Aorta (tissue), 5 donors: ENCODE measurements at places on chromosomes 3 and 15.

DNA sequence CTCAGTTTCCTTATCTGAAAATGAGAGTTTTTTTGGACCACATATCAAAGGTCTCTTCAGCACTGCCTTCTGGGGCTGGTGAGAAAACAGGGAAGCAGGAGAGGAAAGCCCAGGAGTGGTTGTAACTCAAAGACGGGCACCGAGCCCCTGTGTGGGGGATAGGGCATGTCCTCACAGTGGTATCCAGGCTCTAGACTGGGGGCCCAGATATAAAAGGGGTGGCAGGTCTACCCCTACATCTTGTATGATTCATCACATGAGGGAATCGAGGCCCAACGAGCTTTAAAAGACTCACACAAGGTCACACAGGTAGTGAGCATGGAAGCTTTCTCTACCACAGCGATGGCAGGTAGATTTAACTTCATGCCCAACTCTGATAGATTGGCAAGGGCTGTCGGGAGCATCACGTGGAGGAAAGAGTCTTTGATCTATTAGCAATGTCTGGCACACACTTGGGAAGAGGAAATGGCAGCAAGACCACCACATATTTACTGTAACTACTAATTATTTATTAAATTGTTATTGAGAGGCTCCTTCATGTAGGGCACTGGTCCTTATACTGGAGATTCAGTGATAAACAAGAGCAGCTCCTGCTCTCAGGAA, 4.1 kb upstream of the EPHB3 start:
- no peak for DNase-seq

DNA sequence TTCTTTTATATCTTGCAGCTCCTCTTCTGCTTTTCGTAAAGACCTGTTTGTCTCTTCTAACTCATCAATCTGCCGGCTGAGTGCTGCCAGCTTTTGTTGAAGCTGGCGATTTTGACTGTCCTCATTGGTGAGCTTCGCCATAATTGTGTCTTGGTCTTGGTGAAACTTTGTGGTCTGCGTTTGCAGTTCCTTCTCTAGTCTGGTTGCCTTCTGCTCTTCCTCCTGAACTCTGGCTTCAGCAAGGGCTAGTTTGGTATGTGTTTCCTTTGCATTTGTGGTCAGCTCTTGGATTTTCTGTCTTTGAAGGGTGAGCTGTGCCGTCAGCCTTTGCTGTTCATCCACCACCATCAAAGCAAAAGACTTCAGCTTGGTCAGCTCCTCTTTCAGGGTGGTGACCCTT, 32.9 kb downstream of the CMSS1 start:
- DNase-seq = no peak

DNA sequence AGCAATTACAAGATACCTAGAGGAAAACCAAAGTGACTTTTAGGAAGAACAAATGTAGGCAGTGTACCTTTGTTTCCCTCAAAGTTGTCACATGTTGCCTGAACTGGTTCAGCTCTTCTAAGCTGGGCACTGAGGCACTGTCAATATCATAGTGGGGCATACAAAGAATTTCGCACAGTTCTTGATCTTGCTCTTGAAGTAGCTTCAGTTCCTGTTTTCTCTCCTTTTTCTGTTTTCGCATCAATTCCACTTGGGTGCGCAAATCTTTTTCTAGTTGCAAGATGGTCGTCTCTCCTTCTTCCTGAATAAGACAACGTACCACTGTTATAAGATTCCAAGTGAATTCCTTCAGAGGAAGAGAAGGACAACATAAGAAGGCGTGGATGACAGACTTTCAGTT, 12.7 kb downstream of the PRC1 start:
- no peak for DNase-seq

GRCh38 chr3:170355738-170356595, 1.5 kb upstream of the SKIL start:
- DNase-seq = peak; percentile 58

DNA sequence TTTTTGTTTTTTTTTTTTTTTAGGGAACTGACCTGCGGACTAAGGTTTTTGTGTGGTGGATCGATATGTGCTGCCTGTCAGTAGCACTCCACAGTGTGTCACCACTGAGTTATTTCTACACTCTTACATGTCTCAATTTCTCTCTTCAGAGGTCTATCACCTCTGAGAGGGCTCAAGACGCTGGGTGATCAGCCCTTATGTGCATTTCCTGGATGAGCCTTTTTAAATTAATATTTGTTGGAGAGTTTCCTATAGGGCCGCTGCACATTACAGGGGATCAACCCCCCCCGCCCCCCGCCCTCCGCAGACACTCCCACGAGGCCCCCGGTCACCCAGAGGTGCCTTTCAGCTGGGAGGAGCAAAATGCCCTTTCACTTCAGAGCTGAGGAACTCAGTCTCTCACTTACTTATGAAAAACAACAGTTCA, 34.5 kb upstream of the AP4E1 start:
- no peak for DNase-seq

- peak; percentile 25 for DNase-seq
These were observed 152.0 kb downstream of the FBLN2 start for GRCh38 chr3:13700889-13701288.

GRCh38 chr3:58824285-58824684, 157.7 kb upstream of the FAM3D start:
- DNase-seq = no peak

DNA sequence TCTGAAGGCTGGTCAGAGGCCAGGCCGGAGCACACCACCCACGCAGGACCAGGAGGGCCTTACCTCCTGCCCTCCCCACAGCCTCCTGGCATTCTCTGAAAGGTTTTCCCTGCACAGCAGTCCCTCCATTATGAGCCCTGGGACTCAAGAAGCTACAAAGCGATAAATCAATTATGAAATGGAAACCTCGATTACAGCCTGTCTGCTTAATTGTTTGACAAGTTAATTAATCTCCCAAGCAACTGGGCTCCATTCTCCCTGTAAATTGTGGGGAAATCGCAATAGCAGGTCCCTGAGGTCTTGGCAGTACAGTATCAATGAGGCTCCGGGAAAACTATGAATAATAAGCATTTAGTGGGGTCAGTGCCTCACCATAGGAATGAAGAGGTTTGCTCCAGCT, 683.5 kb downstream of the NTRK3 start:
- DNase-seq = no peak

GRCh38 chr3:117411971-117412370, 702.4 kb downstream of the TUSC7 start:
- DNase-seq = no peak

DNA sequence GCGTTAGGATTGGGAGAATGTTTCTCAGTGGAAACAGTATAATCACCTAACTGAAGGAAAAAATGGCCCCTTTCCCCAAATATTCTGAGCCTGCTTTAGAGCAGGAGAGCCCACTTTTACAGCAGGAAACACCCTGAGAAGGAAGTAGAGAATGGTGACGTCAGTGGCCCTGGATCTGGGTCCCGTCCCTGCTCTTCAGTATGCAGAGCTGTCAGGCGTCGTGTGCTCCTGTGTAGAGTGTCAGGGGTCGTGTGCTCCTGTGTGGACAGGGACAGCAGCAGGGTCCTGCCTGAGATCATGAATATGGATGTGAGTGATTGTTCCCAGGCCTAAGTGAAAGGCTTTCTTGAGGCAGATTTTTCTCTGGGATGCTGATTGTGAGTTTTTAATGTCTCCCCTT, 45.2 kb downstream of the CGNL1 start:
- no peak for DNase-seq

DNA sequence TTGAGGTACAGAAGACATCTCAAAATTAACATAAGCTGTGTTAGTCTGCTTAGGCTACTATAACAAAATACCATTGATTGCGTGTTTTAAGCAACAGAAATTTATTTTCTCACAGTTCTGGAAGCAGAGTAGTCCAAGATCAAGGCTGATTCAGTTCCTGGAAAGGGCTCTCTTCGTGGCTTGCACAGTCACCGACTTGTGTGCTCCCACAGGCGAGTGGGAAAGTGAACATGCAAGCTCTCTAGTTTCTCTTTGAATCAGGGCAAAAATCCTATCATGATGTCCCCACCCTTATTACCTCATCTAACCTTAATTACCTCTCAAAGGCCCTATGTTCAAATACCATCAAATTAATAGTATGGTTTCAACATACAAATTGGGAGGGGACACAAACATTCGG, 505.9 kb downstream of the ZIC1 start:
- DNase-seq = no peak

- no peak for DNase-seq
These were observed 13.6 kb downstream of the SATB1 start for GRCh38 chr3:18411541-18411940.

DNA sequence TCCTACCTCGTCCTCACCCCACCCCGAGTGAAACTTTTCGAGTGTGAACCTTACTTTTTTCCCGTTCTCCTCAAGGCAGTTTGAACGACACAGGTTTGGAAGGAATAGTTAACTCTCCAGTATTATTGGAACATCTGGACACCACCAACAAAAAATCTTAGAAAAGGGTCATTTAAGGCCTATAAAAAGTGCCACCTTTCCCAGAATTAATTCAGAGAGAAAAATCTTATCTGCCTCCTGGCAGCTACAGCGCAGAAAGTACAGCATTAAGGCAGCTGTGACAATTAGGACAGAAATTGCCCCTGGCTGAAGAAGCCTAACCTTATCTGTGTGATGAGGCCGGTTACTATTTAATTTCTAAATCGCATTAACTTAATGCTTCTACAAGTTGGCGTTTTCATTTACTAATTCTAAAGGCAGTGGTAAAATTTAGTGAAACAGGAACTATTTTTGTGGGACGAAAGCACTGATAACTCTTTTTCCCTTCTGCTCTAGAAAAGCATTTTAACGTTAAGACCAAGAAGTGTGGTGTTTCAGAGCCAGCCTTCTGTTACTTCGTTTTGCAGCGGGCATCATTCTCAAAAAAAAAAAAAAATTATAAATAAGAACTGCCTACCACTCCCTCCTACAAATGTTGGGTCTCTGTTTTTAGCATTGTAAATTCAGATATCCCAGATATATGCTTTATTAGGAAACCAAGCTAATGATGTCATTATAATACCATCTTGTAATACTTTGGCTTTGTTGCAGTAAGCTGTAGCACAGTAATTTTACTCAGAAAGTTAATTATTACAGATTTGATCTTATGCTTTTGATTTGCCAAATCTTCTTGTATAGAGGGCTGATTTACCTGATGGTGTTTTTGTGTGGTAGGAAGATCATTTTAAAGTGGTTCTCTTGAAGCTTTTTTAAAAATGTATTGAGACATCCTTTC, 1.4 kb downstream of the ATP11B start:
- no peak for DNase-seq

DNA sequence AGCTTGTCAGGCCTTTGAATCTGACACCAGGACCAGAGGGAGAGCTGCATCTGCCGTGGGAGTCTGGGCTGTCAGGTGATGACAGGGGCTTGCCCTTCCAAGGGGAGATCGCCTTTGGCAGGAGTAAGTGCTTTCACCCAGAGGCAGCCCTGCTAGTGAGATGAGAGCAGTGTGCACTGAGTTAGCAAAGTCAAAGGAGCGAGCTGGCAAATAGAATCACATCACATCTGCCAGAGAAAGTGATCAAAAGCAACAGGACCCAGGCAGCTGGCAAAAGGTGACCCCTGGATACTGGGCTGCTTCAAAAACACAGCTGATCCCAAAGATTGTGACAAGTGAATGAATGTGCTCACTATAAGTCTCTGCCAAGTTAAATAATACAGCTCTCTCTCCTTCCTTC, 36.1 kb upstream of the PYDC2 start:
- no peak for DNase-seq

DNA sequence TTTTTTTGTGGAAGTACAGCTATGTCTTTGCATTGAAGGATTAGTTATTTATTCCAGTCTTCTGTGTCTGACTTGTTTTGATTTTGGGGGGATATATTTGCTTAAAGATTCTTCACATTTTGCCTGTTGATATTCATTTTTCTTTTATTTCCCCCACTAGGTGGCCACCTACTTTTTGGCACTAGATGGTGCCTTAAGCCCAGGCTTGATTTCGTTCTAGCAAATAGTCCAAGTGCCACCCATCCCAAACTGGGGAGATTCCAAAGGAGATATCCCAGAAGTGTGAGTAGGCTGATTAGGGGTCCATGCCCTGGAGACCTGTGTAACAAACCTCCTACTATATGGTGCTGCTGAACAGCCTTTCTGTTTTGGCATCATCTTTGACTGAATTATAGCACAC, 80.0 kb upstream of the SPATA16 start:
- DNase-seq = no peak

- DNase-seq = no peak
These were observed 49.1 kb downstream of the CYP19A1 start for GRCh38 chr15:51289290-51289689.

DNA sequence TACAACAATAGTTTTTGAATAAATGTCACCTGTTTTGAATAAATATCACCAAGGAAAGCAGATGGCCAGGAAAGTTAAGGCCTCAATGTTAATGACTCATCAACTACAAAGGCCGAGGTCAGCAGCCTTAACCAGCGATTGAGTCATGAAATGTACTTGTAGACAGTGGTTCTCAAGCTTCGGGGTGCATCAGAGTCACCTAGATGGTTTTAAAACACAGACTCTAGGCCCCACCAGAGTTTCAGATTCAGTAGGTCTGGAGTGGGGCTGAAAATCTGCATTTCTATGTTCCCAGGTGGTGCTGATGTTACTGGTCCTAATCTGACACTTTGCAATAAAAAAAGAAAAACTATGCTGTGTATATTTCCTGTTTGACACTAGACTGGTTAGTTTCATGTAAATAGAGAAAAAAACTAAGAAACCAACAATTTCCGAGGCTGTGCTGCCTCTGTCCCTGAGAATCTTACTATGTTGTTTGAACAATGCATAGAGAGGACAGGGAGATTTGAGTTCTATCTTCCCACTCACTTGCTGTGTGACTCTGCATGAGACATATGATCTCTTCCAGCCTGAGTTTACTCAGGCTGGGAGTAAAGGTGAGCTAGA, 9.8 kb downstream of the RAB27A start:
- no peak for DNase-seq

GRCh38 chr3:134922866-134923265, 127.8 kb downstream of the EPHB1 start:
- no peak for DNase-seq

DNA sequence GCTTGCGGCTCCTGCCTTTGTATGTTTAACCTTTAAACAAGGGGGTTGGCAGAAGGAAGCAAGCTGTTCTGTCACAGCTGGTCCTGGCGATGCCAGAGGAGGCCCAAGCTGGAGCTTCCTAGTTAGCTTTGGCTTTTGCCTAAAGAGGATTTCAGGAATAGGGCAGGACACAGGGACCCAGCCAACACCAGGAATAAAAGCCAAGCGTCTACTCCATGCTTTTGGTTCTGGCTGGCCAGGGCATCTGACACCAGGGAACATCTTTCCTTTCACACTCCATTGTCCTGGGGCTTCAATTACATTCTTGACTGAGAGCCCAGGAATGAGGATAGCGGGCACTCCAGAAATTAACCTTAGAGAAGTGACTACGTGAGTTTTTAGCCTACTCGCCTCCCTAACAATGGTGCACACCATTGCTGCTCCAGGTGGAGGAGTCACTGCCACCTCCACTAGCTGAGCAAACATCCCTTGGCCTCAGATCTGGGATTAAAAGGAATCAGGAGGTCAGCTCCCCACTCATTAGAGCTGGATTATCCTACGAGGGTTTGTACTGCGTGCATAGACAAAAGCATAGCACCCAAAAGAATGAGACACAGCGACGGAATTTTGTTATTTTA, 38.2 kb downstream of the TPM1 start:
- no peak for DNase-seq

GRCh38 chr15:32700501-32701150, 17.2 kb upstream of the GREM1 start:
- DNase-seq = no peak

- DNase-seq = no peak
These were observed 893 bp upstream of the MTHFS start for GRCh38 chr15:79897701-79898113.

GRCh38 chr3:197417911-197418618, 119.7 kb upstream of the DLG1 start:
- DNase-seq = peak; percentile 25

- DNase-seq = no peak
These were observed 10.1 kb upstream of the STIMATE start for GRCh38 chr3:52907497-52907896.

GRCh38 chr3:52831500-52832301, 1.2 kb upstream of the ITIH4 start:
- peak; percentile 91 for DNase-seq
